ENCODE measurements at places on chromosomes 3 and 15.

GRCh38 chr15:28915041-28915810, 29.5 kb downstream of the APBA2 start:
- no peak for DNase-seq

- no peak for DNase-seq
Measured at GRCh38 chr3:37039161-37039846, 46.0 kb downstream of the MLH1 start.

- DNase-seq = no peak
Measured at GRCh38 chr15:100890850-100891249, 11.2 kb downstream of the ALDH1A3 start.

DNA sequence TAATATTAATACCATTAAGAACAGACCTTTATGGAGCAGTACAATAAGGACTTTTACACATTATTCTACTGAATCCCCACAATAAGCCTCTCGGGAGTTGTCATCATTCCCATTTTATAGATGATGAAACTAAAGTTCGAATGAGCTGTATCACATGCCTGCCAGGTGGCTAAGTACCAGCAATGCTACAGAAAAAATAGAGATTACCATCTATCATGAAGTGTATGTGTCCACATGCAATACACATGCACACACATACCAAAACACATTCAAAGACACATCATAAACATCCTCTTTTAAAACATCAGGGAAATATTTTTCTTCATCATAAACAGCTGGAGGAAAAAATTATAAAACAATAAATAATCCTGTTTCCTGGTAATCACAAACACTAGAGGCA, 136.6 kb downstream of the SUCLG2 start:
- DNase-seq = no peak

DNA sequence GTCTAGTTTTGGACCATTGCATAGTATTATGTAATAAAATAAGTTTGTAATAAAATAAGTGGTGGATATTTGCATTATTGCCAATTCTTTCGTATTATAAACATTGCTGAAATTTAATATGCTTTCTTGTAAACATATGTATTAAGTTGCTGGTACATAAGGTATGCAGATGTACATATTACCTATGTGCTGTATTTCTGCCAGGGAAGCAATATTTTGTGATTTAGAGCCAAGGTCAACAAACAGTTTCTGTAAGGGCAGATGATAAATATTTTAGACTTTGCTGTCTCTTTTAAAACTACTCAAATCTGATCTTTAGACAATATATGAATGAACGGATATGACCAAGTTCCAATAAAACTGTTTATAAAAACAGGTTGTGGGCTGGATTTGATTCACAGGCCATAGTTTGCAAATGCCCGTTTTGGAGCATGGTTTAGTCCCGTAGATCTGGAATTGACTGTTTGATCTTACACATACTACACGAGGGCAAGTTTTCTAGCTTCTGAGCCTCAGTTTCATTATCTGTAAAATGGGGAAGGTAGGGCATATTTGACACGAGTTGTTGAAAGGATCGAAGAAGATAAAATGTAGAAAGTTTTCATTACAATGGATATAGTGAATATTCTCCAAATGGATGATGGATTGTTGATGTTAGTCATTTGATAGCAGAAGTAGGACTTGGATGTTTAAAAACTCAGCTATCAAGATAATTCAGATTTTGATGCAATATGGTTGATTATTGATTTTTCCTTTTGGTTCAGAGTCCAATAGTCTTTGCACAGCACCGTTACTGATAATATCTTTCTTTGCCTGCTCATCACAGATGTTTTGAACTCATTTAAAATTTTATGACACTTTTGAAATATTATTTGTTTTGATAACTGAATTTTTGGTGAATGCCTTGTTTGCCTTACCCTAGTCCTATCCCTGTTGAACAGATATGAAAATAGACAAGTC, 394.6 kb downstream of the FEZF2 start:
- DNase-seq = no peak

- DNase-seq = no peak
Measured at GRCh38 chr3:130014526-130014925, 40.0 kb downstream of the TRH start.

DNA sequence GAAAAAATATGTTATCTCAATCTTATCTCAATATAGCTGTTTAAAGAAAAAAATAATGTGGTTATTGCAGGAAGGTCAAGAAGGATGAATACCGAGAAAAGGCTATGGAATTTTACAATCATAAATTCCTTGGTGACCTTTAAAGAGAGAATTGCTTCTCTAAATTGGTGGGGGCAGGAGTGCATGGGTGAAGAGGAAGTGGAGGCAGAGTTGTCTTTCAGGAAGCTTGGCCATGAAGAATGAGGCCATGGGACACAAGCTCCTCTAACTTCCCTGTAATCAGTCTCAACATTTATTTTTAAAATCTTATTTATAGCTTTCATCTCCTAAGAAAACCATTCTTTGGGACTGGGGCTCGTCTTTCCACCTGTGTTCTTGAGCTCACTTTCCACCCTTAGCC, 22.4 kb upstream of the ALDH1A2 start:
- DNase-seq = no peak

- no peak for DNase-seq
Measured at GRCh38 chr15:67413770-67414390, 107.1 kb upstream of the C15orf61 start.

DNA sequence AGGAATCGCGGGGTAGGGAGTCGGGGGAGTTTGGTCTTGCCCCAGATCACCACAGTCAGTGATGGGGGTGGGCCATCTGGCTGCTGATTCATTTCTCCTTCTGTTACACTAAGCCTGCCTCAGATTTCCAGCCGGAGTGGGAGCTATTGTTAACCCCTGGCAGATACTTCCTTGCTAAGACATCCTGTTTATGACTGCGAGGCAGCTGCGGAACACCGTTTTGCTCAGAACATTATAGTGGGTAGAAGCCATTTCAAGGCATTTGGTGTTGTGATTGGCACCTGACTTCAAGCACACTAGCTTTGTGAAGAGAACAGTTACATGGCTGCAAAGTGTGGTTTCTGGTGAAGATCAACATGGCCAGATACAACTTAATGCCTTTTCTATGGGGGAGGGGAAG, 73.8 kb downstream of the FLNB start:
- DNase-seq = no peak

Measured in retina (tissue), 1 donor.